Fibroblast of upper back skin (primary cell): ENCODE measurements at places on chromosomes 7 and 10.
A peak's percentile ranks its signal among the peaks of the same experiment; 100 is the strongest.

DNA sequence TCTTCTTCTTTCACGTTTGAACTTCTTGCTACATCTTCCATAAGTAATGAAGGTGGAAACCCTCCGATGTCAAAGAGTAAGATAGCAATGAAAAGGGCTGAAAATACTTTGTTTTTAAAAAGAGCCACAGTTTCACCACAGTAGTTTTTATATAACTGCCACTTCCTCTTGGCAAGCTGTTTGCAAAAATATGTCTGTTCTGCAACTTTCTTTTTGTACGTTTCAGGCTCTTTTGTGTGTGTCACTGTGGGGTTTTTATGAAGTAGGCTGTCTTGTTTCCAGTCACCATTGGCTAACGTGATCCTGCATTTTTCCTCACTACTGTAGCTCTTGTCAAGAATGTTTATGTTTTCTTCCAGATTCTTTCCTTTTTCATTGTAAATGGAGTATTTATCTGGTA is 55.6 kb downstream of the SLC16A9 start:
- no peak for DNase-seq

GRCh38 chr7:375321-375831 is 85.4 kb downstream of the FOXL3 start:
- DNase-seq, result no peak

DNA sequence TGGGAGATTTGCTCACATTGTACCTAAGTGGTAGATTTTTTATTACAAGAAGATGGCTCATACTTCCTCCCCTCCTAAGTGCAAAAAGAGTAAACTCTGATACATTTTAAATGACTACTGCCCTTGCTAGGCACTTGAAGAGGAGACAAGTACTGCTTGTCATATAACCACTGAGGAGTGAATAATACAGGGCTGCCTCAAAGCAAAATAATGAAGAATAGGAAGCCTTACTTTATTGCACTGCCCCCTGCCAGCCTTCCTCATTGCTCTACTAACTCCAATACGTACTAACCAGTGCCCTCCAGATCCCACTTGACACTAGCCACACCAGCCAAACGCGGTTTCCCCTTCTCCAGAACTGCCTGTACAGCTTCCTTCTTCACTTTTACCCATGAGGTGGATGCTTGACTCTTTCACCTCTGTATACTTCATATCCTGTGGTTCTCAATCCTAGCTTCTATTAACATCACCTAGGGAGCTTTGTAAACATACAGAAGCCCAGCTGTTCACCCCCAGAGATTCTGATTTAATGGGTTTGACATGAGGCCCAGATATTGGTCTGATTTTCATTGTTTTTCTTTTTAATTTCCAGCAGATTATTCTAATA is 11.7 kb upstream of the MTERF1 start:
- no peak for DNase-seq

DNA sequence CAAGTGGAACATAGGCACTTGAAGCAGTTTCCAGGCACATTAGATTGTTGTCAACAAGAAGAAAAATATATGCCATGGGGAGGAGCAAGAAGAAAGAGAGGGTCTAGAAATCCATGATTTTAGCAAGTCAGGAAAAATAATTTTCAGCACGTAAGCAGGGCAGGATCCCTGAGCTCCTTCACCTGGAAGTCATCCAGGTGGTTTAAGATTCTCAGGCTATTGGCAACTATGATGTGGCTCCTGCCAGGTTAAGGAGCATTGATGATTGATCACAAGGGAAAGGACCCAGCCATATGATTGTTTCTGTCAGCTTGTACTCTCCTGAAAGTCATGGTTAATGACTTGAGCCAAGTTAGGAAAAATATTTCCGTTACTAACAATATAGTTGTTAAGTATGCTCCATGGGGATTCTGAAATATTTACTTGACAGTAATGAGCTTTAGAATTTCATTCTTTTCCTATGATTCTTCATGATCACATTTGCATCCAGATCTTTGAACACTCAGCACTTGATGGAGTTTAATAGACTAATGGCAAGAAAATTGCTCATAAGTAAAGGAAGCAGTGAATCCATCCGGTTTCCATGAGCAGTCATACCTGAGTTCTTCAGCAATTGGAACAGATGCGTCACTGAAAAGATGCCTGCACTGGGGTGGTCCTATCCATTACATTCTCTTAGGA is 209.1 kb downstream of the BICC1 start:
- peak; percentile 89 for DNase-seq

DNA sequence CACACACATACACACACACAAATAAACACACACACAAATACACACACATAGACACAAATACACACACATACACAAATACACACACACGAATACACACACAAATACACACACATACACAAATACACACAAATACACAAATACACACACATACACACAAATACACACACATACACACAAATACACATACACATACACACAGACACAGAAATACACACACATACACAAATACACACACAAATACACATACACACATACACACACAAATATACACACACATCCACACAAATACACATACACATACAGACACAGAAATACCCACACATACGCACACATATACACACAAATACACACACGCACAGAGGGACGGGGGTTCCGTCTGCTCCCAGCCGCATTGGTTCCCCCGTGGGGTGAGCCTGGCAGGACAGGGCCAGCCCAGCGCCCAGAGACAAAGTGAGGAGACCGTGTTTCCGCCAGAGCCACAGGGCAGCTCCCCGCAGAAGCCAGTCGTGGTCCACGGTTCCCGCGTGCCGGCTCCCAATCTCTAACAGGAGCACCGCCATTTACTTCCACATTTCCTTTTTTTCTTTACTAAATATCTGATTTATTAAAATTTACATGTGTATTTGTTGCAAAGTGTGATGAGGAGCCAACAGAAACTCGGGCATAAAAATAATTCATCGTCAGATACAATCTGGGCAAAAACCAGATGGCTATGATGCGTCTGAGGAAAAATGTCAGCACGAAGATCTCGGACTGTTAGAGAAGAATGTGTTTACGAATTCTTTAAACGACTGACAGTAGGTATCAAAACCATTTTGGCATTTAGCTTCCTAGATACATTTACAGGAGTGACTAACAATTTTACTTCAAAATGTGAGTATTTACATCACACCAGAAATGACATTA is 3.1 kb upstream of the KNDC1 start:
- DNase-seq, result no peak

DNA sequence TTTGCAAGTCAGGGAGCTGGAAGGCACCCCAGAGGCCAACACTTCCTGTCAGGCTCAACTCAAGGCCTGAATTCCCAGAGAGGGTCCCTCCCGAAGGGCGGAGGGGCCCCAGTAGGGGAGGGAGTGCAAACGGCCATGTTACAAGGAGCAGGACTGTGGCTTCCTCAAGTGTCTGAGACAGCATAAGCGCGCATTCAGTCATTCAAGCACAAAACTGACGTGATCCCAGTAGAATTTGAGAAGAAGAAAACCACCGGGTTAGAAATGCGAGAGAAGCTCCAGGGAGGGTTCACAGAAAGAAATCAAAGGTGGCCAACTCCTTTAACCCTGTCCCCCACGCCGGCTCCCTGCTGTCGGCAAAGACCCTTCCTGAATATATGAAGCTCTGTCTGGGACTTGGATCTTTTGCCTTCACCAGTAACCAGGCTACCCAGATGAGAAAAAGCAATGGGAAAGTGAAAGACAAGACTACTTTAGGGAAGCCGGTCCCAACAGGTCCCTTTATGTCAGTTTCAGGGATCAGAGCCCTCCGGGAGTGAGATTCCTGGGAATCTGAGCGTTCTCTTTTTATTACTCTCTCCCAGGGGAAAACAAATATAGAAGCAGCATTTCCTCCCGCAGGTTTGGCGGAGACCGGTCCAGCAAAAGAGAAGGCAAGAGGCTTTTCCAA is 1.3 kb downstream of the AFAP1L2 start:
- DNase-seq, result no peak

DNA sequence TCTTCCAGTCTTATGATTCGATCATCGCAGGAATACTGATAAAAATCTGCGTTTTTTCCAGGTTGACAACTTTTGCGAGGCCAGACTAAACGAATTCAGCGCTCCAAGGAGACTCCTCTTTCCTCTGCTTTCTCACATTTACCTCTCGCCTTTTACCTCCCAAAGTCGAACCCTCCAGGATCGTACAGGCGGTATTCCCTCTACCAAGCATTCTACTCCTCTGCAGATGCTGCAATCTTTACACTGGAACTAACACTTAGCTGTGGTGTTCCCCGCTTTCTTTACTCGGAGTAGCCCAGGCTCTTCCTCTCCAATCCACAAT is 449 bp downstream of the NUDT5 start:
- DNase-seq, result no peak

GRCh38 chr10:110568055-110568735 is 700 bp downstream of the SMC3 start:
- DNase-seq, result peak; percentile 10

- DNase-seq, result no peak
Measured at GRCh38 chr10:37710831-37711616, 146.4 kb downstream of the ZNF248 start.

DNA sequence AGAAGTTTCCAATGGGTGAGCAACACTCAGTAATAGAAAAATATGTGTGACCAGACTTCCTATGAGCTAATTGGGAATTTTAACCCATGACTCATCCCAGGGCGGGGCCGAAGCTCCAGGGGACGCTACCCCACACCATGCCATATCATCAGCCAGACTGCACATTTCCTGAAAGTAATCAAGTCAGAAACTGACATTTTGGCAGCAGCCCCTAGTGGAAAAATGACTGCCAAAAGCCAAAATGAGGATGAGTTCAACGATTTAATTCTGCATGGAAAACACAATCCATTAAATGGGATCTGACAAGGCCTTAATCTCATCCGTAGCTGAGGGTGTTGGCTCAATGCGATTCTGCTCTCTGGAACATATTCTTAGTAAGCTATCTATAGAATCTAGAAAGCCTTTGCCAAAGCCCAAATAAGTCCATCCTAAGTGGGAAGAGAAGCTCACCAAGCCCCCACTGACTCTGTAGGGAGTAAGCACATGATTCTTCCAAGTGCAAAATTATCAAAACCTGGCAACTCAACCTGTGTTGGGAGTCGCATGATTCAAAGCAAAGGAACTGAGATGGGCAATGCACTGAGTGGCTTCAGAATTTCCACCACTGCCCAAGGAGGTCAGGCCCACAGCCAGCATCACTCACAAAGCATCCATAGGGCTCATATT is 93.1 kb upstream of the PDE1C start:
- peak; percentile 99 for DNase-seq

DNA sequence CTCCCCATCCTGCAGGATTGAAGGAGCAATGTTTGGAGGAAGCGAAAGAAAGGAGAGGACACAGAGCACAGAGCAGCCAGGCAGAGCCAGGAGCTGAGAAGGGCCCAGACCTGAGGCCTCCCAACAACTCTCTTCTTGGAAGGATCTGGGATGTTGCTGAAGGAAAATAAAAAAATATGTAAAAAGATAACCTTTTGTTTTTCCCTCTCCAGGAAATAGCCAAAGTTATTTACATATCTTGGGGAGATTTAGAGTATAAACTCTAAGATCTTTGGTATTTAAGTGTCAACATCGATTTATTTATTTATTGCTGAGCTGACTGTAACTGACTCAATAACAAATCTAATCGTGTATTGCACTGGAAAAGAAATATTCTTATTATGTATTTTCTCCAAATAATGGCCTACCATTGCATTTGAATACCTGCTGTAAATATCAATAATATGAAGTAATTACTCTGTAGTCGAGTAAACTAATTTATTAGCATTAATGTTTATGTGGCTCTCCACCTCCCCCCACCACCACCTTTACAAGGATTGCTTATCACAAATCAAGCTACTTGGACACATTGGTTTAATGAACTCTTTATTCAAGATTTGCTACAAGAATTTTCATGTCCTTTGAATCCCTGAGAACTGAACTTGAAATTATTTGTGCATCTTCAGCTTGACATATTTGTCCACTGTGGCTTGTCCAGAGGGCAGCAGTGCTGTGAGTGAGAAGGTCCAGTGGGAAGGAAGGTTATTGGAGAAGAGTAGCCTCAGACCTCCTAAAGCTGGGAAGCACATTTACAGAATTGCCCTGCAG is 1.8 kb upstream of the HOXA11 start:
- DNase-seq, result no peak

DNA sequence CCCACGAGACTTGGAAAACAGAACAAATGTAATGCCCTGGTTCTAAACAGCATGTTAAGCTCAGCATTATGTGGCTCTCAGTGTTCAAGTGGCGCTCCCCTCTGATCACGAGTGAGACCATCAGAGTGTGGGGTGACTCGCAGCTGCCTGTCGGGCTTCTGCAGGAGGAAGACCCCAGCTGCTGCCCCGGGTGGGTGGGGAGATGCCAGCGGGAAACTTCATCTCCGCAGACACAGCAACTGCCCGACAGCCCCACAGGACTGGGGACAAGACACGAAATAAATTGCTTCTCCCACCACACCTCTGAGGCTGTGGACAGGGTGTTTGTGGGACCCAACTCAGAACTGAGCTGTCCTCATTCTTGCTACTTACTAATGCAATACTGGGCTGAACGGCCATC is 126.3 kb upstream of the KIF5B start:
- DNase-seq, result no peak

- no peak for DNase-seq
Measured at GRCh38 chr10:34297541-34298345, 517.4 kb downstream of the PARD3 start.

GRCh38 chr10:25820472-25820871 is 113.6 kb upstream of the MYO3A start:
- no peak for DNase-seq

- no peak for DNase-seq
Measured at GRCh38 chr7:92606985-92607384, 16.8 kb upstream of the FAM133B start.

- no peak for DNase-seq
Measured at GRCh38 chr10:128096486-128097199, 29.6 kb downstream of the MKI67 start.

DNA sequence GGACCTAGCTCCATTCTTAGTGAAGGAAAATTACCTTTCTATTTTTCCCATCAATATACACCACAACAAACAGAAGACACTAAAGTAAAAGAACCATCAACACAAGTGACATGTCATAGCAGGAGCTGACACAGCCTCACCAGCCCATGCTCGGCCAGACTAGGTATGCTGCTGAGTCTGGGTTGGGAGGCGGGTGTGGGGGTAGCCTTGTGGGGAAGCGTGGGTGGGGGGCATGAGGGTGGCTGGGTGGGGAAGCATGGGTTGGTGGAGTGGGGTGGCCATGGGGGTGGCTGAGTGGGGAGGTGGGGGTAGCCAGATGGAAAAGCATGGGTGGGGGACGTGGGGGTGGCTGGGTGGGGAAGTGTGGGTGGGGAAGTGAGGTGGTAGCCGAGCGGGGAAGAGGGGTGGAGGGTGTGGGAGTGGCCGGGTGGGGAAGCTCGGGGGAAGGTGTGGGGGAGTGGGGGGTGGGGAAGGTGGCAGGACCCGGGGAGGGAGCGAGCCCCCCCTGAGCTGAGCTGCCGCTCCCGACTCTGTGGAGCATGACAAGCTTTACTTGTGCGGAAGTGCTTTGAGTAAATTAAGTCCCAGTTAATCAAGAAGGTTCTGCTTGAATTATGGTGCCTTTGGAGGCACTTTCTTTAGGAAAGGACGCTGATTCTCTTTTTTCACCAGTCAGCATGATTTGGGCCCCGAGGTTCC is 294.6 kb upstream of the ZNF32 start:
- no peak for DNase-seq
